ENCODE measurements at places on chromosomes 2 and 18.

GRCh38 chr2:54866179-54866578 lies 142.7 kb downstream of the EML6 start:
- no peak for DNase-seq

- no peak for DNase-seq
These were observed 13.2 kb downstream of the MEMO1 start for GRCh38 chr2:31997653-31998052.

- no peak for DNase-seq
These were observed 65.2 kb upstream of the SNTG2 start for GRCh38 chr2:885230-886071.

DNA sequence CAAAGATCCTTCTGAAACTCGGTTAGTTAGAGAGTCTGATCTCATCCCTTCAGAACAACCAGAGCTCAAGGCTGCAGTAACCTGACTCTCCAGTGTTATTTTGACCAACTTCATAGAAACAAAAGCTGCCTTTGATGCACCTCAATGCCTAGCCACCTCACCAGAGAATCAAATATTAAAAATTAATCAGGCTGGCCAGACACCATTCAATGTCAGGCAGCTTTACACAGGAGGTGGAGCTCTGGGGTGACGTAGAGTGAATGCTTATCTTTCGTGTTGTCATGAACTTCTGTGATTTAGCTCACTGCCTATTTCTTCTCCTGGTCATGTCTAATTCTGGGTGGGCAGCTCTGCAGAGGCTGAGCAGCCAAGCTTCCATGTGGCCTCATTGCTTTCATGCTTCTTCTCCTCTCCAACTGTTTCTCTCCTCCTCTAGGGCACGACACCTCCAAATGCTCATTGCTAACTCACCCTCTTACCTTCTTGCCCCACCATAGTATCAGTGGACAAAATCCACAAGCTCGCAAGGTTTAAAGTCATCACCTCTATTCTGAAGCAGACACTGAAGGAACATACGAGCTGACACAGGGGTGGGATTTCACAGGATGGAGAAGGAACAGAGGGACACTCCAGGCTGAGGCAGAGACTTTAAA lies 39.4 kb downstream of the AAK1 start:
- no peak for DNase-seq

DNA sequence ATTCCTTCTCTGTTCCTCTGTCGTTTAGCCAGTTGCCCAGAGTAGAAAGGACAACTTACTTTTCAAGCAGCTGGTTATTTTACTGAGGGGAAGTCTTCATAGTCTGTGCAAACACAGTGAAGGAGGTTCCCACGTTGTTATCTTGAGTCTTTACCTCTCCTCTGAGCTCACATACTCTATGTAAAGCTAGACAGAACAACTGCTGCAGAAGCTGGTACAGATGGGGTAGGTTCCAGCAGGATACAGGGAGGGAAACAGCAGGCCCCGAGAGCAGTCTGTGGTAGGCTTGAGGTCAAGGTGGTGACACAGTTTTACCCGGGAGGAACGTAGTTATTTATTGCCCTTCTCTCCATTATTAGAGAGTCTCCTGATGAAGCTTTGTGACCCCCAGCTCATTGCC lies 93.4 kb upstream of the LDLRAD4 start:
- DNase-seq = no peak

GRCh38 chr2:60465736-60466135 lies 87.7 kb downstream of the BCL11A start:
- no peak for DNase-seq

DNA sequence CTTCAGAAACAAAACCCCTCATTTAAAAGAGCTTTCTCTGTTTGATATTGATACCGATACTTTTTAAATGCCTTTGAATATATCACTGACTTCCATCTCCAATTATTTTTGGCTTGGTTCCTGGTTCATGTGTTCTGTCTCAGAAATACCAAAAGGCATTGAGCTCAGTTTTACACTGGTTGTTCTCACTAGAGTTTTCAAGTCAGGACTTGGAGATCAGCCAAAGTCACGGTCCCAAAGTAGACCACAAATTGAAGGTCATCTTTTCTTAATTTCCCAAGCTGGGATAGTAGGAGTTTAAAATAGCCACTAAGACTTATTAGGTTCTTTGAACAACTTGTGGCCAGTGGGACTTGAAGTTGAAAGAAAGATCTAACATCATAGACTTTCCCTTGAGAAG lies 24.2 kb downstream of the DHRS9 start:
- DNase-seq = no peak

DNA sequence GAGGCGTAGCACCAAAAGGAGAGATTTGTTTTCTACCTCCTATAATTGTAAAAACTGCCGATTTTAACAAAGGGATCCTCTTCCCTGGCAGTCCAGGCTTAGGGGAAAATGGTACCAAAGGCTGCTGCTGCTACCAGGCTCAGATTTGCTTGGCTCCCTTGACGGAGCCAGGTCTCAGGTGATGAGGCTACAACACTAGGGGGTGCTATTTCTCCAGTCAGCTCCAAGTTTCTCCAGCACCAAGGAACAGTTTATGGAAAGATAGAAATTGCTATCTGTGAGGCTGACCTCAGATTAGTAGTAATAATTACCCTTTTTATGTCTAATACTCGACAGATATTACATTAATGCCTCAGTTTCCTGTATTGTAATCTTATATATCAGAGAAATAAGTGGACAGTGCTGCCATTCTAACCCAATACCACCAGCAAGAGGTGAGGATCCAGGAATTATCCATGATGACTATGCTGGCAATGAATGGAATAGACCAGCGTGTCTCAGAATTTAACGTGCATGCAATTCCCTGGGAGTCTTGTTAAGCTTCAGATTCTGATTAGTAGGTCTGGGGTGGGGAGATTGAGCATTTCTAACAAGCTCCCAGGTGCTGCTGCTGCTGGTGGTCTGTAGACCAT lies 111.3 kb downstream of the ESCO1 start:
- DNase-seq = peak; percentile 16

DNA sequence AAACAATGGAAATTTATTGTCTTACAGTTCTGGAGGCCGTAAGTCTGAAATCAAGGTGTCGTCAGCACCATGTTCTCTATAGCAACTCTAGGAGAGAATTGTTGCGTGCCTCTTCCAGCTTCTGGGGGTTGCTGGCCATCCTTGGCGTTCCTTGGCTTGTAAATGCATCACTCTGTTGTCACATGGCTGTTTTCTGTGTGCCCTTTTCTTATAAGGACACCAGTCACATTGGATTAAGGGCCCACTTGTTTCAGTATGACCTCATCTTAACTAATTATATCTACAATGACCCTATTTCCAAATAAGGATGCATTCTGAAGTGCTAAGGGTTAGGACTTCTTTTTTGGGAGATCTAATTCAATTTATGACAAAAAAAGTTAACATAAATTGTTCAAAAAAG lies 1.4 kb upstream of the PLEK start:
- no peak for DNase-seq

GRCh38 chr2:238946318-238947242 lies 98.7 kb downstream of the TWIST2 start:
- no peak for DNase-seq

- no peak for DNase-seq
These were observed 50.3 kb upstream of the SMAD7 start for GRCh38 chr18:49001111-49001510.

- DNase-seq = no peak
These were observed 104.2 kb downstream of the SH3BP4 start for GRCh38 chr2:235055891-235056516.

DNA sequence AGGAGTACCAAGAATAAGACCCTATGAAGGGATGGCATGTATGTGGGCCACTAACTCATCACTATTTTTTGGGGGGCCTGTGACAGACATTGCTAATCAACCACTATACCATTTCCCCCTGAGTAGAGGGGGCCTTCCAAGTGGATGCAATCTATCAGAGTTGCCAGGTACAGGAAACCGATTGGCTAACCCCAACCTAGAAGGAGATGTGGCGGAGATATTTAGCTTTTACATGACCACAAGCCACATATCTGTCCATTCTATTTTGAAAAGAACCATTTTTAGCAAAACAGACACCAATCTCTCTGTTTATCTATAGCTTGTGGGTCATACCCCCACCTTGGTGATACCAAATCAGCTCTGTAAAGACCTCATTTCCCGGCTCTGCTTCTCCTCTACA lies 51.0 kb downstream of the PAX8 start:
- no peak for DNase-seq

- no peak for DNase-seq
These were observed 63.0 kb downstream of the STK25 start for GRCh38 chr2:241445426-241445825.

- DNase-seq = no peak
These were observed 27.5 kb downstream of the ARID5A start for GRCh38 chr2:96564026-96564425.

GRCh38 chr2:160492401-160493226 lies 993 bp downstream of the RBMS1 start:
- DNase-seq = no peak

GRCh38 chr2:221200184-221200839 lies 371.8 kb downstream of the EPHA4 start:
- DNase-seq = no peak

GRCh38 chr2:175687465-175687864 lies 314.6 kb downstream of the LNPK start:
- no peak for DNase-seq

DNA sequence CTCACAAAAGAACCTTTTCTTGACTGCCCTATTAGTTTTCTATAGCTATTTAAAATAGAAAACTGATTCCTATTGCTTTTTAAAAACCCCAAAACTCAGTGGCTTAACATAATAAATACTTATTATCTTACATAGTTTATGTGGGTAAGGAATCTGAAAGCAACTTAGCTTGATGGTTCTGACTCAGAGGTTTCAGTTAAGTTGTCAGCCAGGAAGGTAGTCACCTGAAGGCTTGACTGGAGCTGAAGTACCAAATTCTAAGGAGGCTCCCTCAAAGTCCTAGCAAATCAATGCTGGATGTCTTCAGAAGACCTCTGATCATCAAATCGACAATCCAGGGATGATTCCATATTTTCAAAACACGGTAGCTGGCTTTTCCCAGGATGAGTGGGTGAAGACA lies 546.6 kb upstream of the CDH2 start:
- DNase-seq = no peak

DNA sequence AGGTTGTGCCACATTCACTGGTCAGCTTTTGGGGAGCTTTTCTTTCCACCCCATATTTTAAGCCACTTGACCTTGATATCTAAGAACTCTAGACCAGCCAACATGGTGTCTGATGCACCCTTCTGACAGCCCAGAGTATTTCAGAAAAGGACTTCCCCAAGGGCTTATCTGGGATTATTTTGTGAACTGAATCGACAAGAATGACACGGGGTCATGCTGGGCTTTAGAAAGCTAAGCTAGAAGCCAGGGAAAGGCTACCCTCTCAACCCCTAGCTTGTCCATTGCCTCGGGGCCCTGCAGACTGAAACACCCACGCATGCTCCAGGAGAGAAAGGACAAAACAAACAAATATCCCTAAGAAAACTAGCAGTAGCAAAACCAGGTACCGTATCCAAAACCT lies 16.0 kb downstream of the SLC4A5 start:
- no peak for DNase-seq

DNA sequence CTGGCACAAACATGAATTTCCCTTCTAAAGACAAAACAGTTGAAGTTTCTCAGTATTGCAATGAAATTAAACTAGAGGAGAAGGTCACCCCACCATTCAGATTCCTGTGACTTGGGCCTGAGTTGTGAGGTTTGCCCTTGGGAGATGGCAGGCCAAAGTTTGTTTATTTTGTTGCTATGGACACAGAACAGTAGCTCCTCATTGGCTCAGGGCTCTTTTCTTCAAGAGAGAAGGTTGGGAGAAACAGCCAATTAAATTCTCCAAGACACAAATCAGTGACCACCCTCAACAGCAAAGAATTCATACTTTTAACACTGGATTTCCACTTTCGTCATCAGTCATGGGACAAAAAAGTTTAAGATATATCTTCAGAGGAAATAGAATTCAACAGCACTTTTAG lies at the start of gene FLACC1:
Gene FLACC1, minus strand, starts transcription at position 125 of the 400 bp plus-strand sequence. CDS start 5,941 bp downstream, outside the sequence.
- DNase-seq = no peak

DNA sequence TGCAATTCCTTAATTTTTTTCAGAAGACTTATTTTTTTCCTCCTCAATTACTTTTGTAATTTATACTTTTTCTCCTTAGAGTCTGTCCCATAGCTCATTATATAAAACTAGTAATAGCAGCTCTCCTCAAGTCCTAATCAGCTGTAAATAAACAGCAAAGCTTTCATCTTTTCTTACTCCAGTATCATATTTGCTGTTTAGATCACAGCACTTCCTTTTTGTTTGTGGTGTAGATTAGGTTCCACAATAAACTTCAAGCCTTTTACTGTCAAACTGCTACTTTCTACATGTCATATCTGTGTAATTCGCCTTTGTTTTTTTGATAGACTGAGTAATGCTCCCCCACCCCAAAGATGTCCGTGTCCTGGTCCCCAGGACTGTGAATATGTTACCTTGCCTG lies 25.5 kb downstream of the GCG start:
- no peak for DNase-seq

GRCh38 chr2:186637497-186637800 lies 47.6 kb downstream of the ITGAV start:
- DNase-seq = no peak

DNA sequence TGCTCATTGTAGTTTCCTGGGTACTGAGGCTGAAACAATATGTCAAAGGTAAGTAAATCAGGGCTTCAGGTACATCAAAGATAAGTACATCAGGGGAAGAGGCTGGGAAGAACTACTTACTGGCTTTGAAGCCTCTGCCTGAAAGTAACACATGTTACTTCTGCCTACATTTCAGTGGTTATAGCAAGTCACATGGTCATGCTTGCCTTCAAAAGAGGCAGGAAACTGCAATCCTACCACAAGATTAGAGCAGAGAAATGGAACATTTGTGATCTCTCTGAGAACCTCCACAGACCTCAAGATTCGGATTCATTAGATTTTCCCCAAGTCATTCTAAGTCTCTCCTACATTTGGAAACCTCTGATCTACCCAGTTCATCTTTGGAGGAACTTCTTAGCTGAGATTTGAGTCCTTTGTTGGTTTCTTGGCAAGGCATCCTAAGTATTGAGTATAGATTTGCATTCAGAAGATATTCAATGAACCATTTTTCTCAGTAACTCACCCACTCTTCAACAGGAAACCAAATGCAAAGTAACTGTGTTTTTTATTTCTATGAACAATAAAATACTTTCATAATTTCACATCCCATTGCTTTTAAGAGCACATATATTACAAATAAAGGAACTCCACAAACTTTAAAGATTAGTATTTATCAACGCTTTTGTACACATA lies 48.5 kb upstream of the CCDC195 start:
- no peak for DNase-seq

DNA sequence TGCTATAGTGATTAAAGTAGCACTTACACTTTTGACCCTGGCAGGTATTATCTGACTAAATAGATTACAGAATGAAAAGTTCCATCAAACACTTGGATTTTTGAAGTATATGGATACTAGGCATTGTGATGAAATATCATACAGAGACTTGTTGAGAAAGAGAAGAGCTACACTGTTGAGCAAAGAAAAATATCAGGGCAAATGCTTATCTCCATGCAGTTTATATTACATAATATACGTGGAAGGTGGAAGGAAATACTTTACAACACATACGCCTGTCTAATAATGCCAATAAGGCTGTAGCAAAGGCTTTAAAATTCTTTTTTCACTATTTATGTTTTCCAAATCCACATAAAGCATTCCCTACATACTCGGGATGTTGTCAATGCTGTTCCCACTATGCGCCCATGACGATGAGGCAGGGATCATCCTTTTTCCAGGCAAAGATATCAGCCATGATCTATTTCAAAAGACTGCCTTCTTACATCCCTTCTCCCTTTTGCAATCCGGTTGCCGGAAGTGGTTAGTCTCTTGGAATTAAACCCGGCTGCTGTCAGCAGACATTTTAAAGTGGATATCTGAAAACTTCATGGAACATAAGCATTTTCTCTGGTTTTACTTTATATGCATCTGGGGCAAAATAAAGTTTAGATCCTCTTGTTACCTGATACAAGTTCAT lies 92.6 kb upstream of the ITGA4 start:
- DNase-seq = no peak

GRCh38 chr2:220394433-220394832 lies 767.0 kb downstream of the SLC4A3 start:
- DNase-seq = peak; percentile 9

Measured in SHP77 treated with DMSO at 0.1 percent for 48 hours (cell line).